ENCODE measurements at places on chromosomes 13 and 19.

- no peak for DNase-seq
Observed at GRCh38 chr13:98221234-98221633, 44.2 kb upstream of the RNF113B start.

DNA sequence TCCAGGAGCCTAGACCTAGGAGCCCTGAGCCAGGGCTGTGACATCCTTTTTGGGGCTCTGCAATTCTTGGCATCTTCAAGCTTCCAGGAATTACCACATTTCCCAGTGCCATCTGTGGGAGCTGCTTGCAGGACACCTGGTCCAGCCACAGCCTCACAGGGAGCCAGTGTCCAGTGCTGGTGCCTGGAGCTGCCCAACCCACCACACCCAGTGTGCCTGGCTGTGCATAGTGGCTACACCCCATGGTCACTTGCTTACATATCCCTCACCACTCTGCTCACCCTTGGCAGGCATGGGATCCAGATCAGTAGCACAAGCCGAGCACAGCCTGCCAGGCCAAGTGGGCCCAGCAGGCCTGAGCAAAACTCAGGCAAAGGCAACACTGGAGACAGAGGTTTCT is 2151.4 kb upstream of the PCDH20 start:
- DNase-seq: no peak

GRCh38 chr13:43006893-43007631 is 15.0 kb upstream of the EPSTI1 start:
- no peak for DNase-seq

GRCh38 chr19:30173593-30174356 is 198.4 kb upstream of the ZNF536 start:
- DNase-seq: no peak

GRCh38 chr13:39918620-39919236 is 263.3 kb downstream of the COG6 start:
- DNase-seq: no peak

GRCh38 chr19:45402298-45403061 is 2.4 kb downstream of the PPP1R13L start:
- DNase-seq: no peak

DNA sequence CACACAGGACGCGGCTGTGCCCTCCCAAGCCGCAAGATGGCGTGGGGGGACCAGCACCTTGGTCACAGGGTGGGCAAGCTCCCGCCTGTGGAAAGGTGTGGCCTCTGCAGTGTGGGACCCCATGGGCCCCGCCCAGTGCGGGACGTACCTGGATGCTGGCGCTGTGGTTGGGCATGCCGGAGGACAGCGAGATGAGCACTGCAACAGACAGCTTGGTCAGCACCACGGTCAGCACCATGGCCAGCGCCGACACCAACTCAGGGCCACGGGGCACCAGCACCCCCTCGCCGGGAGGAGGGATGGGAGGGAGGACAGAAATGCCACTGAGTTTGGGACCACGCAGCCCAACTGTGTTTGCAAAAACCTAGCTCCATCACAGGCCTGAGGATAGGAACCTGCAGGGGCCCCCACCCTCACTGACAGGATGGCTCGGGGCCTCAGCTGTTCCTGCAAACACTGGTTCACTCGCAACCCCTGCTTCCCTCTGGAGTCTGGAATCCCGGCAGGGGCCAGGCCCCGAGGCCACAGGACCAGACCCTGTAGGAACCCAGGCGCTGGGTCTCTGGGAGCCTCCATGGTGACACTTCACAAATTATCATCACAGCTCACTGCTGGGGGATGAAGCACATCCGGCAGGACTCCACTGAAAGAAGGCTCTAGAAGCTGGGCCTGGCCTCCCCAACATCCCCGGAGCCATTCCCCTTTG is 27.1 kb downstream of the IZUMO4 start:
- DNase-seq: no peak

All from left renal cortex interstitium (tissue), 4 donors.